ENCODE measurements at places on chromosomes 2 and 18.

GRCh38 chr2:147488472-147488871, 356.4 kb upstream of the ACVR2A start:
- DNase-seq, result no peak

DNA sequence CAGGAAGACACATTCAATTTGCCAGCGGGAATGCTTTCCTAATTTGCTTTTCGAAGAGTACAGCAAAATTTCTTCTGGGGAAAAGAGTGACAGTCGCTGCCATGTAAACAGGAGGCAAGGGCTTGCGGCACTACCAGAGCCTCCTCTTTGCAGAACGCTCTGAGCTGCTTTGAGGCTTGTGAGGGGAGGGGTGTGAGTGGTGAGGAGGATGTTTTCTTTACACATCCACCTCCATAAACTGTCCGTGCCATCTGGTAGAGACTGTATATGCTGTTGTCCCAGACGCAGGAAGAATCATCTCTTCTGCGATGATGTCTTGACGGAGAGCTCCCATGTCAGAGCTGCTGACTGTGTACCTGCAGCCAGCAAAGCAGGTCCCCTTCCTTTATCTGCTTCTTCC, 138.0 kb downstream of the SOCS6 start:
- DNase-seq, result no peak

DNA sequence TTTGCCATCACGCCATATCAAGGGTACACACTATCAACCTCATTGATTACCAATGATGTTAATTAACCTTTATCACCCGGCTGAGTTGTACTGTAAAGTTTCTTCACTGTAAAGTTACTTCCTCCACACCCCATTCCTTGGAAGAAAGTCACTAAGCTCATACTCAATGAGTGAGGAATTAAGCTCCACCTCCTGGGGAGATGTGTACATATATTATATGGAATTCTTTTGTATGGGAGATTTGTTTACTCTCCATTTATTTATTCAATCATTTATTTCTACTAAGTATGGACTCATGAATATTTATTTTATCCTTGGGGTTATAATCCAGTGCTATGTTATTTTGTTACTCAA, 56.8 kb downstream of the C2orf74 start:
- DNase-seq, result no peak

DNA sequence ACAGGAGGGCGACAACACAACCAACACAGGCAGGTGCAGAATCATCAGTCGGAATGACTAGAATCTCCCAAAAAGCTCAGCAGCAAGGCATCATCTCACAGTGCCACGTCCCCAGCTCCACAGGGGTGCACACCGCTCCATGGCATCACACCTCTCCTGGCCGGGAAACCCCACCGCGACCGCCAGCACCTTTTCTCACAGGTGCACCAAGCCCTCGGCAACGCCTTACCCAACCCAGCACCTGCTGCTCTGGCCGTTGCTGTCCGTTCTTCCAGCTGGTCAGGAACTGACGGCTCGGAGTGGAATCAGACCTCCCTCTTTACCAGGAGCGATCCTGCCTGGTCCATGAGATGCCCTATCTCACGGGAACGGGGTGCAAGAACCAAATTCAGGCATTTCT, 61.3 kb downstream of the ZNF516 start:
- no peak for DNase-seq

GRCh38 chr18:63765837-63766236, 9.4 kb upstream of the SERPINB7 start:
- DNase-seq, result no peak

- DNase-seq, result no peak
Measured at GRCh38 chr18:32770666-32771168, 2.1 kb downstream of the KLHL14 start.

DNA sequence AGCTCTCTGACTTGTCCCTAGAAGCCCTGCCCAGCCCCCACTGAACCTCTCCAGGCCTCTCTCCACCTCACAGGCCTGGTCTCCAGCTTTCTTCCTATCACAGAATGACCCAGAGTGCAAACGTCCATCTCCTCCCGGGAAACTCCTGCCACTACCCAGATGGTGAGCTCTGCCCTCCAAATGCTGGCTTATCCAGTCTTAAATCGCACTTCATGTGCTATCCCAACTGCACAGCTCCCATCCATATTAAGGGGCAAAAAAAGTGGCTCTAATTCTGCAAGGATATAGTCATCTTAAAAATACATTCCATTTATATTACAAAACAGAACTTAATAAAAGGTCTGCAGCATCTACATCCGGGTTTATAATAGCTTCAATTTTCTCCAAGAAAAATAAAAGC, 70.8 kb upstream of the CDC42EP3 start:
- no peak for DNase-seq

- no peak for DNase-seq
Measured at GRCh38 chr2:216300906-216301305, 71.4 kb downstream of the MARCHF4 start.

DNA sequence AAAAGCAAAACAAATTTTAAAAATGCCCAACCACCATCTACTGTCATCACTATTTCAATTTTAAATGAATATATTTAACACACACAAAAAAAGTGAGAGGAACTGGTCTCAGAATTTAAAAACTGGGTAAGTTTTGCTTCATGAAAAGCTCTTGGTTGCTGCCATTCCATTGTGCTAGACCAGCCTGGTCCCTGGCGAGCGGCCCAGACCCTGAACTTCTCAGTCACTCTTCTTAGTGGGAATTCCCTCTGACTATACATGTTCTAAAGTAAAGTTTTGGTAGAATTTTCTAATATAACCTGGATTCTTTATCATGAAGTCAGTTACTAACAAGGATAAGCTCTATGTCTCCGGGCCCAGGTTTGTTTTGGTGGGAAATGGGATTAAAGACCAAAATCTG, 34.8 kb upstream of the TMEM177 start:
- DNase-seq, result no peak

DNA sequence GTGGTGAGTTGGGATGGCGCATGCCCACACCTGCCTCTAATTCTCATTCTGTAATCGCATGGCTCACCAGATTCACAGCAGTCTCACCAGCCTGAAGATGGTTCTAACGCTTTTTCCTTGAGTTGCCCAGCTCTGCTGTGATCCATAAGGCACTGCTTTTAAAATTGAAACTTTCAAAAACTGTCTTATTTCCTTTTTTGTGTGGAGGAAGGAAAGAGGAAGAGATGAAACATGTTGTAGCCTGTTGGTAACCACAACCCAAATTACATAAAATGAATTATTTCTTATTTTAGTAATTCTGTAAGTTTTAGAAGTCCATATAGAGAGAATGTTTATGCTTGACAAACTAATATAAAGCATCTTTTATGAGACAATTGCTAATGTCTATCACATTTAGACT, 165.4 kb downstream of the RBM43 start:
- no peak for DNase-seq

GRCh38 chr2:15260835-15261234, 300.3 kb downstream of the NBAS start:
- no peak for DNase-seq

DNA sequence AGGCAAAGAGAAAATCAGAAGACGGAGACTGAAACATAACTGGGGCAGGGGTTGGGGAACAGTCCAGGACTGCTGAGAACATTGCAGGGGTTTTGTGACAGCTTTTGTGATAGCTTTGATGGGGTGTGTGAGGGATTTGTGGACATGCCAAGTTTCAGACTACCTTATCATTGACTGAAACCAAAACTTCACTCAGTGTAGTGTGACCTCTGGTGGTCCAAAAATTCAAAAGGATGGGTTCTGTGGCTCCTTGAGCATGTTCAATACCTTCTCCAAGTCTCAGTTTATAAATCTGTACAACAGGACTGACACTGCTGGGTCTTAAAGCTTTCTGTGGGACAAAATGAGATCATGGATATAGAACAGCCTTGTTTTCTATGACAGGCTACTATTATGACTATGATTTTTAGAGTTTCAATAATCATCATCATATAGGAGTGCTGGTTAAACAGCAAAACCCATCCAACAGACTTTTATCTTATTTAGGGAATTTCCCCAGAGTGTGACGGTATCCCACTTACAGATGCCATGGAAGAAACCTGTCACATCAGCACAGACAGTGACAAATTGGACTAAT, 259.2 kb upstream of the SLC14A2 start:
- DNase-seq, result no peak

- no peak for DNase-seq
Measured at GRCh38 chr18:32219431-32220018, 29.7 kb downstream of the MEP1B start.

GRCh38 chr18:21054252-21054821, 57.3 kb downstream of the ROCK1 start:
- DNase-seq, result no peak

GRCh38 chr2:122737429-122738077, 982.1 kb downstream of the TSN start:
- no peak for DNase-seq

GRCh38 chr18:58843688-58844035, 21.0 kb upstream of the ZNF532 start:
- DNase-seq, result no peak

DNA sequence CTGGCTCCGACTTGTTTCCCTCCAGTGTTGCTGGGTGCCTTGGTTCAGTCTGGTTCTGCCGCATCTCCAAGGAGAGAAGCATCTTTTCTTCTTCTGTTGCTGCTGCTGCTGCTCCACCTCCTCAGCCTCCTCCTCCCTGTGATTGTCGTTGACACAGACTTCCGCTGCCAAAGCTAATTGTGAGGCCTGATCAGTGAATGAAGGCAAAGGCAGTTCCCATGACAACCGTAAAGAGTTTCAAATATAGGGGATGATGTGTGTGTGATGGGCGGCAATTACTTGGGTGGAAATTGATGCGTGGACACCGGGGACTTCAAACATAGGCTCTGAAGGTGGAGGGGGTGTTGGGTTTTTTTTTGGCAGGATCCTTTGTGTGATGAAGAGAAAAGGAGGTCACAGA, 13.7 kb downstream of the TET3 start:
- peak; percentile 70 for DNase-seq

GRCh38 chr2:134611316-134611715, 107.5 kb downstream of the TMEM163 start:
- DNase-seq, result no peak

DNA sequence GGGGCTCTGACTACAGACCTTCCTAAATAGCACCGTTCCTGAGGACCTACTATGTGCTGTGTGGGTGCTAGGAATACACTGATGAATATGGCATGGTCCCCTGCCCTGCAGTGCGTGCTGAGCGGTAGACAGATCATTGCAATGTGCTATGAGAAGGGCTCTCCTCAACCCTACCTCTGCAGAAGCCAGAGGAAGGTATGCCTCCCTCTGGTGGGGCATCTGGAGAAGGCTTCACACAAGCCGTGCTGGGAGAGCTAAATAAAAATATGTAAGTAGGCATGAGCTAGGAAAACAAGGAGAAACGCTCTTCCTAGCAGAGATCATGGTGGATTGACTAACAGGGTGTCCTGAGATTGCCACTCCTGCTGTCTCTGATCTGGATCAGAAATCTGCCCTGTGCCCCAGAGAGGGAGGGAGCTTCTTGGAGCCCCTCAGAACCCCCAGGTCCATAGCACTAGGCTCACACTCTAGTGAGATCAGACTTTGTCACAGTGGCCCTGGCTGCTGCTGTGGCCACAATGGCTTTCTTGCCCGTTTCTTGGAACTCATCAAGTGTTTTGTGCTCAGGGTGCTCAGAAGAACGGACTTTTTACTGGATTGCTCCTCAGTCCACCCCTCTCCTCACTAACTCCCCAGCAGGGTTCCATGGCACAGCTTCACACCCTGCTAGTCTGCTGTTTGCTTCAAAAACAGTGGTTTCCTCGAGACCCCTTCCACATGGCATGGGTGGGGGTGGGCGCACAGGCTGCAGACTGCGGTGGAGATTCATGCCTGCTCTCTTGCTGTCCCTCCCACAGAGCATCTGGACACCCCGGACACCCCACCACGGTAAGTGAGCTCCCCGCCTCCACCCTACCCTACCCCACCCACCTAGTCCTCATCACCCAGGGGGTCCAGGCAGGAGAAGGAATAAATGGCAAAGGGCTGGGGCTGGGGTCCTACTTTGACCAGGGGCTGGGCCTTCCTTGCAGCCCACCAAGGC, 14.2 kb downstream of the SIGLEC15 start:
- DNase-seq, result peak; percentile 37

- DNase-seq, result no peak
Measured at GRCh38 chr2:19785447-19785846, 116.3 kb downstream of the TTC32 start.

DNA sequence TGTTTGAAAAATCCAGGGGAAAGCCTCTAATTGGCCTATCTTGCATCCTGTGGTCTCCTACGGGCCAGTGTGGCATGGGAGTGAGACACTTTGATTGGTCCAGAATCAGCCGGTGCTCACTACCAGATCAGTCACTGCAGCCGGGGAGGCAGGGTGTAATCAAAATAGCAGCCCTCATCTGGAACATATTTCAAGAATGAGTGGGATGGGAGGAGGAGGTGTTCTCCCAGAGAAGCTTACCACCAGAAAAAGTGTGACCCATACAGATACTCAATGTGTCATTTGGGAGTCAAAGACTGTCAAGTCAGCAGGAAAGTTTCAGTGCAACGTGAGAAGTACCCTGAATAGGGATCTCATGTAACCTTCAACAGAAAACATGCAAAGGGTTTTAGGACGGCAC, 393.9 kb upstream of the SLC14A2 start:
- no peak for DNase-seq

GRCh38 chr18:57579934-57580333, 6.6 kb downstream of the FECH start:
- DNase-seq, result no peak

DNA sequence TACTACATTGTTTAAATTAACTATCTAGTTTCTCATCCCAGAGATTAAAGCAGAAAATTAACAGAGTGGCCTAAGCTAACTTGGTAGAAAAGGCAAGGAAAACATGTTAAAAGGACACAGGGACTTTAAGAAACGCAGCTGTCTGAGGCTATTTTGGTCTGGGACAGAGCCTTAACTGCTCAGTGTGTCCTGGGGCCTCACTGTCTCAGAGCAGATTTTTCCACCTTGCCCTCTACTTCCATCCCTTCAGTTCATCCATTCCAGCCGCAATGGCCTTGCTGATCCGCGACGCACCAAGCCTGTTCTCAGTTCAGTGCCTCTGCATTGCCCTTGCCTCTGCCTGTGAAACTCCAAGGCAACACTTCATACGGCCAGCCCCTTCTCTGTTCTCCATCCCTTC, 114.9 kb upstream of the OSR1 start:
- DNase-seq, result no peak

GRCh38 chr2:24022975-24023575, 13.2 kb downstream of the MFSD2B start:
- DNase-seq, result no peak

GRCh38 chr2:54955358-54956110, 94.7 kb downstream of the RTN4 start:
- no peak for DNase-seq

GRCh38 chr2:201779901-201780673, 646 bp downstream of the ALS2 start:
- no peak for DNase-seq

DNA sequence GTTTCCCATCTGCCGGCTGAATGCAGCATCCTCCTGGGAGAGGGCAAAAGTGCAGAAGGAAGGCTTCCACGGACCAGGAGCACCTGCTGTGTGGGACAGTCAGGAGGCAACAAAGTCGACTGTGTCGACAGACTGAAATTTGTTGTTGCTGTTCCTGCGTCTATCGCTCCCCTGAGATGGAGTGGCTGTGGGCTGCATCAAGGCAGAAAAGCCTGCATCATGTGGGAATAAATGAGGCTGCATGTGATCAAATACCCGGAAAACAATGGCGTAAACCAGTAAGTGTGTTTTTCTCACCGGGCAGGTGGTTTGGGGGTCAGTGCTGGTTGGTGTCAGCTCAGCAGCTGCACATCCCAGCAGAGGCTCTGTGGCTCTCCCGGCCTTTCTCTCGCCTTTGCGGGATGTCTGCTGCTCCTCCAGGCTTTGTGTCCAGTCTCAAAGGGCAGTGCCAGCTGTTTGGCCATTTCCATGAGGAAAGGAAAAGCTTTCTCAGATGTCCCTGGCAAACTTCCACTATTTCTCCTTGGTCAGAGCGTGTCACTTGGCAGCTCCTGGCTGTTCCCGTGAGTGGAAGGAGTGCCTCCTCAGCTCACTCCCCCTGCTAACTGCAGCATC, 262.4 kb downstream of the NDUFA10 start:
- no peak for DNase-seq

All from CD4-positive, alpha-beta T cell treated with Interleukin-21 for 1 hour (primary cell).